ENCODE measurements at places on chromosomes 6 and 20. TPM values are rescaled to one million over a fixed set of nuclear protein-coding genes. Genes with fewer than 3 reads are reported as not detected.
A peak's percentile ranks its signal among the peaks of the same experiment; 100 is the strongest.

DNA sequence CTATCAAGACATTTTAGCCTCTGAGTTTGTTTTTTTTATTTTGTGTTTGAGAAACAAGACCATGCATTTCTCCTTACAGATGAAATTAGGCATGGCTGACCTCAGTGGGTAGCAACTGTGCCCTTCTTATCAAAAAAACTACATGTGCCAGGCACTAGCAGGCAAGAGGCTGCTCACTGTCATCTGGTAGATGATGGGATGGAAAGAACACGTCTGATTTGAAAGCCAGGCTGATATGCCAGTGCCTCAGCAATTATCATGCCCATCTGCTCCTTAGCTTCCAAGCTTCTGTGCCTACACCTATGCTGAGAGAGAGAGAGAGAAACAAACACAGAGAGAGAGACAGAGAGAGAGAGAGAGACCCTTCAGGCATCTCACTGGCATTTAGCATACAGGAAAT is 149.9 kb downstream of the C6orf118 start:
- DNase-seq, result no peak

DNA sequence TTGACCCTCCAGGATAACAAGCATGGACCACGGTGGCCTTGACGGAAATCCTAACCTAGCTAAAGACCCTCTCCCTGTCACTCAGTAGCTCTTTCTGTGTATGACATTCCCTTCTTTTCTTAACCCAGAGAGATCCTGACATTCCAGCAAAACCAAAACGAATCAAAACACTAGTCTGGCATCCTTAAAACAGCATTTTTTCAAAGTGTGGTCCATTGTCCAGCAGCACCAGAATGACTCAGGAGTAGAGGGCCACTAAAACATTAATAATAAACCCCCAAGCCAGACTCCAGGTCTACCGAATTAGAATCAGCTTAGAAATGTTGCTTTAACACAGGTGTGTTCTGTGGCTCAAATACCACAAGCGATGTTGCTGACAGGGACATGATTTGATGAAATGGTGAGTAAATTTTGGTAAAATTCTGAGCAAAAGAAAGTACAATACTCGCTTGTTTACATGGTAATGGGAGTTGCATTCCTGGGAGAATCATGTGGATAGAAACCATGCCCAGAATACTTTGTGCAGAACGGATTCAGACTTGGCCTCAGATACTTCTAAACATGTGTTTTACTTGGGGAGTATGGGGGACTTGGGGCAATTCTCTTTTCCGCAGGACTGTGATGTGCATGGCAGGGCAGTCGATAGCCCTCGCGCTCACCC is 174.2 kb upstream of the KCNG1 start:
- DNase-seq, result no peak

DNA sequence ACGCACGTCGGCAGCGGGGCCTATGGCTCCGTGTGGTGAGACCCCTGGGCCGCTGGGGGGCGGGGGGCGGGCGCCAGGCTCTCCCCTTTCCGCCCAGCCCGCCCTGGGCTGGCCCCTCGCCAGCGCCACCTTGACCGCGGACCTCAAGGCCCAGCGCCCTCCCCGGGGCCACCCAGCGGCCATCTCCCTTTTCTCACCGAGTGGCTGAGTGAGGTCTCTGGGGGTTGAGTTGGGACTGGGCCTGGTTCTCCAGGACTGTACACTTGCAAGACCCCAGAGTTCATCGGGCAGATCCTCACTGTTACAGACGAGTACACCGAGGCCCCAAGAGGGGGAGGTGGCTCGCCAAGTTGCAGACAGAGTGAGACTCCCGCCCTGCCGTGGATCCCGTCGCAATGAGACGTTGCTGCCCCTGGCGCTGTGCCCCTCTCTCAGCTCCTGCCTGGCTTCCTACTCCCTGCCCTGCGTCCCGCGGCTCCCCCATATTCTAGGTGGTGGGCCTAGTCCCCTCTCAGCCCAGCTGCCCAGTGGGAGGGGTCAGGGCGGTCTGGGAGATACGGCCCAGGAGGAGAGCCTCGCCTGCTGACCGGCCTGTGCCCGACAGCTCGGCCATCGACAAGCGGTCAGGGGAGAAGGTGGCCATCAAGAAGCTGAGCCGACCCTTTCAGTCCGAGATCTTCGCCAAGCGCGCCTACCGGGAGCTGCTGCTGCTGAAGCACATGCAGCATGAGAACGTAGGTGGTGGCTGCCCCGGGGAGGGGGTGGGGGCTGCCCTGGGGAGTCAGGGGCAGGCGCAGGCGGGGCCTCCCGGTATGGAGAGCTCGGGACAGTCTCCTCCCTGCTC is 576 bp downstream of the MAPK13 start:
- no peak for DNase-seq

Gene IL17F
- not detected for total RNA-seq

Gene PTGIS
- total RNA-seq, result 79.1 TPM

DNA sequence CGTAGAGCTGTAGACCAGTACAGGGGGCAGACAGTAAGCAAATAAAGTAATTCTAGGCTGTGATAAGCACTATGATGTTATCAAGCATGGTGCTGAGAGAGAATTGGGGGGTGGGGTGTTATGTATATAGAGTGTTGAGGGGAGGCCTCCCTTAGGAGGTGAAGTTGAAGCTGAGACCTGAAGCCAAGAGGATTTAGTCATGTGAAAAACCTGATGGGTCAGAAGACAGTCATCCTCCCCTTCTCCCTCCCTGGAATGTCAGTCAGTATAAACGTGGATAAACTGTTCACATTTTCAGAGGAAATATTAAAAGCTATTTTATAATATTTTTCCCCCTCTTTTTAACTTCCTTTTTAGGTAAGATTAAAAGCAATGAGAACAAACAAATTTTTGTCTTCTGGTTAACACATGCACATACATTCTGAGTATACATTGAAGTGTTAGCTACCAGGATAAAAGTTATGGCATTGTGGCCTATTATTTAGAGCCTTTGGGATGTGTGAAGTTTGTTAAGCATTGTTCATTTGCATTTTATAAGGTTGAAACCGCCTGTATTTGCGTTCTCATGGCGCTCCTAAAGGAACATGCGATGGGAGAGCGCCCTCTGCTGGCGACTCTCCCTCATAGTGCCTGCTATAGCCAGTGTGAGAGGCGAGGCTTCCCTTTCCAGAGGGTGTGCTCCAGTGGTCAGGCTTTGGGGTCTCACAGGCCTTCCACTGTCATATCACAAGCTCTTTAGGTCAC is 35.4 kb upstream of the MAPK13 start:
- peak; percentile 80 for DNase-seq

DNA sequence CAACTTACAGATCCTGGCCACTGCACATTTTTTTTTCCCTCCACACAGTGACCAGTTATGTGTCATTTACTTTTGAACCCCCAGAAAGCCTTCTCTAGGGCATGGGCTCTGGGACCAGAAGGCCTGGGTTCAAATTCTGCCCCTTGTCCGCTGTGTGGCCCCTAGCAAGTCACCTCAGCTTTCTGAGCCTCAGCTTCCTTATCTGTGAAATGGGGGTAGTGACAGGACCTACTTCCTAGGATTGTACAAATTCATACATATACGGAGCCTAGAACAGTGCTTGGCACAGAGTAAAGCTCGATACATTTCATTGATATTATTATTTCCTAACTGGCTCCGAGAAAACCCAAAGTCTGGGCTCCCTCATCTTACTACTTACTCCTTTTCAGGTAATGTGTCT is 1.6 kb downstream of the BPI start:
- no peak for DNase-seq

DNA sequence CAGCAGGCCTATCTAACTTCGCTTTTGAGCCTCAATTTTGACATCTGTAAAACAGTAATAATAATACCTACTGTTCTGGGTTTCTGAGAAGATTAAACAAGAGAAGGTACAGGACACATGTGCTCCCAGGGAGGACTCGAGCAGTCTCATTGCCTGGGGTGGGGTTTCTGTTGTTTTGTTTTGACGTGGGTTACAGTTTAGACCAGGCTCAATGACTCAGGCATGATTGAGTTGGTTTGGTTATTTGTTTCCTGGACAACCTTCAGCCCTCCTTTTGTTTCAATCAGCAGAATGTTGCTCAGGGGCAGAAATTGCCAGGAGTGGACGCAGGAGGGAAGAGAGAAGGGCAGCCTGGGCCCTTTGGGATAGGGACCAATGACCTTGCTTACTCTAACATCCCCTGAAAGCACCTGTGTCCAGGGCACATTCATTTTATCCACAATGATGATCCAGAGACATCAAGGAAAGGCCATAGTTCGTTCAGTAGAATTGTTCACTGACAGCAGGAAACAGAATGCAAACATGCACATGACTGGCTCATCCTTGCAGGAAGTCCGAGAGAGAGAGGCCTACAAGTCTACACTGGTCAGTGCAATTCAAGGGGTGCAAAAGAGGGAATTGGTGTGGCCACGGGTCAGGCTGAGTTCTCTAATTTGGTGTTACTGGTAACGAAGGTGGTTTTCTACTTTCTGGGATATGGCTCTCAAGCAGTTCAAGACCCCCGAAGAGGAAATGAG is 74.5 kb upstream of the MRPS10 start:
- DNase-seq, result peak; percentile 62

DNA sequence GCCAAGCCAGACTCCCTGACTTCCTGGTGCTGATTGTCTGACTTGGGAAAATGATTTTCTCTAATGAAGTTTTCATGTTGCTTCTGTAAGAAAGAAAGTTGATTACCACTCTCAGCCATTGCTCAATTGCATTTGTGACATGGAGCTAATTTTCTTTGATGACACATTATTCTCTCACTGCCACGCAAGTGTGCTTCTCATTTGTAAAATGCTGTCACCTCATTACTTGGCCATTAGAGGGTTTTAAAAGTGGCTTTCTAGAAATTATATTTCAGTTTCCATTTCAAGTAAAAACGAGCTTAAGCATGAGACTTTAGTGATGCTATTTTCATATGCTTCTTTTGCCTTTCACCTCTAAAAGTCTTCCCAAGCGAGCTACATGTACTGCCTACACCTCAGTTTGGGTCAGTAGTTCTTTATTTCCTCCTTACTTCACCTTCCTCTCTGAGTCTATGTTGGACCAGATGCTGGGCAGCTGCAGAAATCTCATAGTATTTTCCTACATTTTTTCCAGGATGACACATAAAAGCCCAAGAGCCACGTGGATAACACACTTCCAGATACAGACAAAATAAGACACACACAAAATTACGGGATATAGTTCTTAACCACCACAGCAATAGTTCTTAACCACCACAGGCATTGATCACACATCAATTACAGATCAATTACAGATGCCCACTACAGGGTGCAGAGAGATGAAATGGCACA is 6.3 kb upstream of the FAM210B start:
- DNase-seq, result no peak

DNA sequence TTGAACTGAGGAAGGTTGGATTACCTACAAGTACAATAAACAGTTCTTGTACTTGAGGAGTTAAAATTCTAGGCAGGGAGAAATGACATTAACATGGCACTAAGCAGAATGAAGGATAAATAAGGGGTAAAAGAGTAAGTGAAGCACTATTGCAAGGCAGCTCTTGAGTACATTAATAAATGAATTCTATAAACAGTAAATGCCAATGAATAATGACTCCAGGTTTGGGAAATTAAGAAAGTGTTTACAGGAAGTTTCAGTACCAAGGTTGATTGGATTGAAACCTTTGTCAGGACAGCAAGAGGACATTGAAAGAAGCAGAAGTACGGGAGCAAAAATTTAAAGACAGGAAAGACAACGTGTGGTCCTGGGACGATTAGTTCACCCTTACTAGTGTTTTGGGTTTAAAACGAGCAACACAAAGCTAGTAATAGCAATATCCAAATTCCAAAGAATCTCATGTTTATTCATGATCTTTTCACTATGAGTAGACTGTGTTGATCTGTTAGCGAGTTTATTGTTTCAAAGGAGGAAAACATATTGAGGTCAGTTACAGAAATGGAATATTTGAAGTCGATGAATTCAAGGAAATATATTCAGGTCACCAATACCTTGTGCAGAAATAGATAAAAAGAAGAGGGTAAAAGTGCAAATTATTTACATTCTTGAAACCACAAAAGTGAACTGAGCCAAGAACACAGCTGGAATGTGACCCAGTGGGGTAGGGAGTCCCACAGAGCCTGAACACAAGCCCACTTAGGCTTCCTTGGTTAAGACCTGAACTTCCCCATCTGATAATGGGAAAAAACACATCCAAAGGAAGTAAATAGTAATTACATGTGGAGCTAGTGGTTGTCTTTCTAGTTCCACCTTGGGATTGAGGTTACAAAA is 80.8 kb downstream of the MKKS start:
- peak; percentile 80 for DNase-seq
